Smooth muscle cell of bladder (primary cell): ENCODE measurements at places on chromosomes 11 and 22. TPM values are rescaled to one million over a fixed set of nuclear protein-coding genes. Genes with fewer than 3 reads are reported as not detected.

Gene C22orf23
- 0.14 and 0.28 TPM in 2 replicates for total RNA-seq

Gene SLC22A6
- total RNA-seq = not detected in 2 replicates

Gene MPZL2
- under 0.01 TPM in 1 of 2 replicates, not detected in the other for total RNA-seq

Gene OLFML1
- total RNA-seq = 3.1 and 3.8 TPM in 2 replicates

Gene MGAT3
- under 0.01 and 0.09 TPM in 2 replicates for total RNA-seq

Gene FGF3
- total RNA-seq = not detected in 2 replicates

Gene FGF19
- not detected in 2 replicates for total RNA-seq

Gene SIAE
- total RNA-seq = 14.9 and 19.1 TPM in 2 replicates

Gene E2F8
- not detected in 2 replicates for total RNA-seq

Gene MYOD1
- total RNA-seq = not detected in 2 replicates

Gene MPPED1
- total RNA-seq = not detected in 2 replicates

Gene VWCE
- 0.85 and 1.7 TPM in 2 replicates for total RNA-seq

Gene TMEM45B
- total RNA-seq = under 0.01 TPM in 1 of 2 replicates, not detected in the other

Gene NRIP3
- total RNA-seq = 7.0 and 8.0 TPM in 2 replicates

Gene LSP1
- 0.43 and 2.6 TPM in 2 replicates for total RNA-seq

Gene HDAC10
- total RNA-seq = 16.1 and 19.6 TPM in 2 replicates

Gene POTEH
- total RNA-seq = not detected in 2 replicates

Gene BARX2
- total RNA-seq = not detected in 2 replicates

Gene LBHD1
- 2.4 and 3.0 TPM in 2 replicates for total RNA-seq

Gene MN1
- 0.85 and 2.4 TPM in 2 replicates for total RNA-seq

Gene LGALS1
- 9,331 and 14,244 TPM in 2 replicates for total RNA-seq

Gene SLC22A8
- total RNA-seq = not detected in 2 replicates

Gene C11orf21
- total RNA-seq = not detected in 2 replicates

Gene MOB2
- total RNA-seq = 24.3 and 25.2 TPM in 2 replicates

Gene BAIAP2L2
- 0.28 and 0.46 TPM in 2 replicates for total RNA-seq

Gene FAM227A
- 1.6 and 2.1 TPM in 2 replicates for total RNA-seq

Gene RBMXL2
- not detected in 2 replicates for total RNA-seq
